ENCODE measurements at places on chromosomes 5 and 9.

GRCh38 chr5:147403651-147404640, 105.9 kb downstream of the DPYSL3 start:
- DNase-seq = no peak

DNA sequence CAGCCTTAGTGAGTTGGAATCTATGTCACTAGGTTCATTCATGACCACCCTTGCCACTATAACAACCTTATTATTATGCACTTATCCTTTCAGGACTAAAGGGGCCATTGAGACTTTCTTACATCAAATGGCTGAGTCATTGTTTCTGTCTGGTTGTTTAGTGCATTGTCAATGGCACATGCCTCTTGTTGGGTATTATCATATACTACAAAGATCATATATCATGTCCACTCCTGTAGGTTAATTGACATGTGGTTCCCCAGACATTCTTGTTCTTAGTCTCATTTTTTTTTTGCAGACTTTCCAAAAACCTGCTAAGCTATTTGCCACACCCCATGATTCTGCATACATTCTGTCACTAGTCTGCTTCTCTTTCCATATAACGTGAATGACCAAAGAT, 66.7 kb upstream of the PRDM9 start:
- DNase-seq = no peak

- DNase-seq = no peak
These were observed 181.3 kb upstream of the DMRT1 start for GRCh38 chr9:660227-660626.

GRCh38 chr9:7287986-7288385, 511.6 kb downstream of the DMAC1 start:
- no peak for DNase-seq

DNA sequence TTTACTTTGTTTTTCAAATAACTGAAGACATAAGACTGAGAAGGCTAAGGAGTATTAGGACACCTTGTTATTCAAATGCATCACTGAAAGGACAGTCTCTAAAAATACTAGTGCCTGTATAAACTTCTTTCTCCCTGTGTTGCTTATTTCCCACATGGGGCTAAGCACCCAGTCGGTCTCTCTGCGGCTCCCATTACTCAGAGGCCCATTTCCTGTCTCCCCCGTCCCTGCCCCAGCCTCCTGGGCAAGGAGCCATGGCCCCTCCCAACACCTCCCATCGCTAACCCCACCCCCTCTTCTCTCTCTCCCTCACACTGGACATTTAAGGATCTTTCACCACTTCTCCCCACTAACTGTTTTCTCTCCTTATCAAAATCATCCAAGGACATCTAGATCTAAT, 81.9 kb downstream of the EBF1 start:
- DNase-seq = no peak

GRCh38 chr9:33458444-33458843, 11.1 kb upstream of the AQP3 start:
- peak; percentile 48 for DNase-seq

DNA sequence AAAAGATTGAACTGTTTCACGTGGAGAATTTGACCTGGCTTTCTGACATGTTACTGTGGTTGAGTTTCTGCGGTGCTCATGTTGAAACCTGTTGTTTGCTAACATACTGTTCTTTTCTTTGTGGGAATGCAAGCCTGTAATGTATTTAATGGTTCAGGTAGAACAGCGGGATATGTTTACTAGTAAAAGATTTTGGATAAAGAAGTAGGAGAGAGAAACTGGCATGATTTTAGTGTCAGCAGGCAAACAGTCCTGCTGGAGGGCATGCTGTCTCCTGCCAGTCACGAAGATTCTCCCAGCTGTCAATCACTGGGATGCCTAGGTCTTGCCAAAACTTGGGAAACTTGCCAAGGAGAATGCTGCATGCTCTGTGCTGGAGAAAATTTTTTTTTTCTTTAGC, 263.5 kb downstream of the TAF11L14 start:
- DNase-seq = no peak

GRCh38 chr5:175321927-175322532, 122.0 kb downstream of the DRD1 start:
- no peak for DNase-seq

DNA sequence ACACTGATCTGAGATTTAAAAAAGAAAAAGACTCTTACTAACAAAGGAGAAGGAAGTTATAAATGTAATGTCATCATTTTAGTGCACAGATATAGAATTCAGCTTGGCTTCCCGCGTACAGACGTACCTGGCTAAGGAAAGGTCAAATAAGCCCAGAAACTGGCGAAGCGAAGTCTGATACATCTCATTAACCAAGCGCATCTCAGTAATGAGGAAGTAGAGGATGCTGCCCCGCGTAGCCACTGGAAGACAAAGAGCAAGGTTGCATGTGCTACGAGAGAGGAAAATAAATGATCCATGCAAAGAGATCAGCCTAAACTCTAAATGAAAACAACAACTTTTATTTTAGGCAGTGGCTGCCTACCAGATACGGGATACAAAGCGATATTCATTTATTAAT, 208.8 kb downstream of the DNAH5 start:
- DNase-seq = no peak

DNA sequence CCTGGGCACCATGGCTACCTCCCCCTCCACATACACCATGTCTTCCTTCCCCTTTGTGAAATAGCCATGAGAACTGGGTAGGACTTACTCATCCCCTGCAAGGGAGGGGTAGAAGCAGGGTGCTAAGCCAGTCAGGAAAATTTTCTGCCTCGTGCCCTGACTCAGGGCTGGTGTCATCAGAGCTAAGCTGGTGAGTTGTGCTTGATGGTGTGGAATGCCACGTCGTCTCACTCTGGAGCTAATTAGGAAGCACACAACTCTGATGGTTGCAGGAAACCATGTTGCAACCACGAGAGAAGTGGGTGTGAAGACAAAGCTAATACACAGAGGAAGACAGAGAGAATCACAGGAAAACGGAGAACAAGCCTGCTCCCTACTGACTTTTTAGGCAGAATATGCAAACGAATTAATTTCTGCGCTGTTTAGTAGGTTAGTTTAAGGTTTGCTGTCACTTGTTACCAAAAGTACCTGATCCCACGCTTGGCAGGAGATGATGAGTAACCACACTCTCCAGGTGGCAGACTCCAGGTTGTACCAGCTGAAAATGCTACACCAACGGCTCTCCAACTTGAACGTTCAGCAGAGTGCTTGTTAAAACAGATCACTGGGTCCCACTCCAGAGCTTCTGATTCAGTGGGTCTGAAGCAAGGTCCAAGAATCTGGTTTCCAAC, 54.5 kb downstream of the STK10 start:
- peak; percentile 37 for DNase-seq

DNA sequence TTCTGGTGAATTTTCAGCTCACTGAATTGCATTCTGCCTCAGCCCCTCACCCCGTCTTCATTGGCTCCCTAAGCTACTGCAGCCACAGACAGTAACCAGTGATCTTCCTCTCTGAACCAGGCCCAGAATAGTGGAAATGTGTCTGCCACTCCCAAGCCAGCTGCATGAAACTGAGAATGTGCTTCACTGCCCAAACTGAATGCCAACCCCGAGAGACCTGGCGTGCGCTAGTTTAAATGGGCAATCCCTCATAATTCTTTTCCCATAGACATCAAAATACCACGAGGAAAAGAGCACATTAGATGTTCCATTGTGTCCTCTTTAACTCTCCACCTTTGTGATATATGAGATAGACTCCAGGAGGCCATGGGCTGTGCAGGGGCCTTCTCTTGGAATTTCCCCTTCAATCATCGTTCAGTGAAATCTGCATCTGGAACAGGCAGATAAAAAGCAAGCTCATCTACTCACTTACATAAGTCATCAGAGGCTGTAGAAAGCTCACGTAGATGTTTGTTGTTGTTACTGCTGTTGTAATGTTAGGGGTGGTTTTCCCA, 320.2 kb downstream of the NFIB start:
- no peak for DNase-seq

DNA sequence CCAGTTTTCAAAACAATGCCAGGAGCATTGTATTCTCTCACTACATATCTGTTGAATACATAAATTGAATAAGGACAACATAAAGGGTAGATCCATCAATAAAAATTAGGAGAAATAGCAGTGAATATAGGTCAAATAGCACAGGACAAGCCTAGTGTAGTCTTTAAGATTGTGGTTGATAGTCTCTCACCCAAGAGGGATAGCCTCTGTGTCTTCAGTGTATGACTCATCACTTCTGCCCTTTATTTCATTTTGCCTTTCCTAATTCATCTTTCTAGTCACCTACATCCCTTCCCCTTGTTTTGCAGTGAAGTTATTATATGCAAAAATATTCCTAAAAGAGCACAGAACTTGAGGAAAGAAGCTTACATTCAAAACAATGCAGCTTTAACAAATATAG, 335.0 kb upstream of the TUSC1 start:
- no peak for DNase-seq

- DNase-seq = no peak
These were observed 54.1 kb downstream of the GDA start for GRCh38 chr9:72203205-72203803.

DNA sequence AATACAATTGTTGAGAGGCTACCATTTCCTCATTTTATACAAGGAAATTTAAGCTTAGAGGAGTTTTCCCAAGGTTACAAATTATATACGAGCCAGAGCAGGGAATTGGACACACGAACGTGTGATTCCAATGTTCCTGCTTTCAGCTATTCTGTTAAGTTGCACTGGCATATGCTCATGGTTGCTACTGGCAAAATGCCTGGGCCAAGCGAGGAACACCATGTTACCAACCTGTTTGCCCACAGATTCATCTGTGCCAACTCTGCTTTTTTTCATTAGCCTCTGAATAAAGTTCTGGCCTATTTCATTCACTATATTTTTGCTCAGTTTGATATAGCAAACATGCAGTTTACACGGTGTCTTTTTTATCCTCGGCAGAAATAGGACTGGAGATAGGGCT, 5.1 kb upstream of the C5orf46 start:
- no peak for DNase-seq

DNA sequence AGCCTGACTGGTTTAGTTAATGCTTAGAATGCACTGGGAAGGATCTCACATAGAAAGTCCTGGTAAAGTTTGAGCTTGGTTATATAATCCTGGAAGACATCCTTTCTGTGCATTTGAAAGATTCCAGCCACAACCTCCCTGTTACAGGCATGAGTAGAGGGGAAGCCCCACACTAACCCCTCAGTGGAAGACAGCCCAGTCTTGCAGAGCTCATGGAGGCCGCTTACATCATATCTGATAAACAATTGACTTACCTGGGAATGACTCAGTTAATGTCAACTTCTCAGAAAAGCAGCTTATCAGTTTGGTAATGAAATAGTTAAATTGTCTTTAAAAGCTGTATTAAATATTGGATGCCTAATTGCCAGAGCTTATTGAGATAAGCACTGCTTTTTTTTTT, 28.1 kb upstream of the PDE8B start:
- DNase-seq = no peak

DNA sequence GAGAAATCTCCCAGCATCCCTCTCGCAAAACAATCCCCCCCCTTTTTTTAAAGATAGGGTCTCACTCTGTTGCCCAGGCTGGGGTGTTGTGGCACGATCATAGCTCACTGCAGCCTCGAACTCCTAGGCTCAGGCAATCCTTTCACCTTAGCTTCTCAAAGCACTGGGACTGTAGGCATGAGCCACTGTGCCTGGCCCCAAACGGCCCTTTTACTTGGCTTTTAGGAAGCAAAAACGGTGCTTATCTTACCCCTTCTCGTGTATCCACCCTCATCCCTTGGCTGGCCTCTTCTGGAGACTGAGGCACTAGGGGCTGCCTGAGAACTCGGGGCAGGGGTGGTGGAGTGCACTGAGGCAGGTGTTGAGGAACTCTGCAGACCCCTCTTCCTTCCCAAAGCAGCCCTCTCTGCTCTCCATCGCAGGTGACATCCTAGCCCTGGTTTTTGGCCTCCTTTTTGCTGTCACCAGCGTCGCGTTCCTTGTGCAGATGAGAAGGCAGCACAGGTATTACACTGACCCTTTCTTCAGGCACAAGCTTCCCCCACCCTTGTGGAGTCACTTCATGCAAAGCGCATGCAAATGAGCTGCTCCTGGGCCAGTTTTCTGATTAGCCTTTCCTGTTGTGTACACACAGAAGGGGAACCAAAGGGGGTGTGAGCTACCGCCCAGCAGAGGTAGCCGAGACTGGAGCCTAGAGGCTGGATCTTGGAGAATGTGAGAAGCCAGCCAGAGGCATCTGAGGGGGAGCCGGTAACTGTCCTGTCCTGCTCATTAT, 6.8 kb downstream of the CA9 start:
- no peak for DNase-seq

DNA sequence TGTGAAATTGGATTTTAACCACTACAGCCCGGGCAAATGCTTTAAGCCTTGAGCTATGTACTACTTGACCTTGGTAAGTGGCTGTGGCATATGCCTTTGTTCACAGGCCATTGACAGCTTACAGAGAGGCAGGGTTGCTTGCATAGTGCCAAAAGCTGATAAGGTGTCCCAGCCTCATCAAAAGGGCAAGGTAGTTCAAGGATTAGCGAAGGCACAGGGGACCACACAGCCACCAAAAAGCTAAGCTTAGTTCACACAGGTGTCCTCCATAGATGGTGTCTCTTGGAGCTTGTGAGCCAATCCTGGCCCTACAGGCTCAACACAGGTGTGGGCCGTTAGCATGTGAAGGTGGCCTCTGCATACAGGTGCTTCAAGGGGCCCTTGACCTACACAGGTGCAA, 86.8 kb downstream of the ZNF622 start:
- DNase-seq = no peak

DNA sequence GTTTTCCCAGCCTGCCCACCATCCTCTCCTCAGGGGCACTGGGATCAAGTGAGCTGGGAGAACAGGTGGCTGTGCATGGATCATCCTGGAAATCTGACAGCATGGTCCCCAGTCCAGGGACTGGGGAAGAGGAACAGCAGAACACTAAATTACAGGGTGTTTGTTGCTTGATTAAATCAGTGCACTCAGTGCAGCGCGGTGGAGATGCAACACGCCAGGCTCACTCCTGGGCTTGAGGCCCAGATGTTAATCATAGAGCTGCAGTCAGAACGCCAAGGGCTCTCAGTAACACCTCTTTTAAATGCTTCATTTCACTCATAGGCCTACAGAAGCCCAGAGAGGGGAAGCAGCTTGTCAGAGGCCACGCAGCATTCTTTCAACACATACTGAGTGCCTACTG, 14.2 kb upstream of the LARP1 start:
- DNase-seq = no peak

- DNase-seq = no peak
These were observed 15.7 kb downstream of the PCDH12 start for GRCh38 chr5:141942185-141942857.

DNA sequence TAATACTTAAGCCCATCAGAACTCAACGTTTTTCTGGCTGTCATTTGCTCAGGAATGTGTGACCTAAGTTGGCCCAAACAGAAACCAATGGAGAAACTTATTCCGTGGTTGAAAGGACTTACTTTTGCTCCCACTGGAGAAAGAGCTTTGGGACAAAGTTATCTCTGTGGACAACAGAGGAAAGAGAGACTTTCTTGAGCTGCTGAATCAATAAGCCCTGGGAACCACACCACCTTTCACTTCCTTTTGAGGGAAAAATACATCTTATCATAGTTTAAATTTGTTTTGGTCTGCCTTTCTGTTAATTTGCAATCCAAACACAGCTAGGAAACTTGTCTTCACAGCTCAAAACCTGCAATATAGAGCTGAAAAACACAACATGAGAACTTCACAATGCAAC, 62.8 kb upstream of the VCAN start:
- no peak for DNase-seq

- no peak for DNase-seq
These were observed 447.8 kb downstream of the MTRR start for GRCh38 chr5:8316608-8317280.

GRCh38 chr9:134875371-134875770, 5.2 kb upstream of the FCN2 start:
- DNase-seq = no peak

GRCh38 chr5:691817-692528, 1.2 kb downstream of the TPPP start:
- no peak for DNase-seq

Data from activated T-helper 1 cell treated with anti-CD3 and anti-CD28 coated beads, Interleukin-2, amount 50 U/mL, for 16 hours (primary cell).